ENCODE measurements at places on chromosomes 7 and 10. TPM values are rescaled to one million over a fixed set of nuclear protein-coding genes. Genes with fewer than 3 reads are reported as not detected.

UPK3B gene
- 5.0 TPM for total RNA-seq

HOXA13 gene
- not detected for total RNA-seq

DBNL gene
- 202 TPM for total RNA-seq

SEMA3D gene
- not detected for total RNA-seq

USP6NL gene
- 1.0 TPM for total RNA-seq

GLRX3 gene
- total RNA-seq: 95.0 TPM

GAD2 gene
- total RNA-seq: not detected

INHBA gene
- 1.1 TPM for total RNA-seq

CLDN15 gene
- 34.0 TPM for total RNA-seq

AZGP1 gene
- total RNA-seq: not detected

SCART1 gene
- 3.6 TPM for total RNA-seq

MYO3A gene
- not detected for total RNA-seq

LIPF gene
- total RNA-seq: not detected

SLIT1 gene
- 0.78 TPM for total RNA-seq

GRCh38 chr7:24971333-24972165 lies 8.4 kb downstream of the OSBPL3 start:
- H3K4me1 ChIP-seq: peaks cover 69% of the 10 kb centered on the region
- no peaks in the 10 kb centered on the region for H3K27me3 ChIP-seq
- DNase-seq: no peak

GRCh38 chr7:27243340-27244163 lies 950 bp downstream of the EVX1 start:
- H3K4me3 ChIP-seq: peak overlapping the region; percentile 59
- DNase-seq: no peak
- H3K27ac ChIP-seq: no peak overlapping the region
- H3K4me1 ChIP-seq: peaks cover 6% of the 10 kb centered on the region

DNA sequence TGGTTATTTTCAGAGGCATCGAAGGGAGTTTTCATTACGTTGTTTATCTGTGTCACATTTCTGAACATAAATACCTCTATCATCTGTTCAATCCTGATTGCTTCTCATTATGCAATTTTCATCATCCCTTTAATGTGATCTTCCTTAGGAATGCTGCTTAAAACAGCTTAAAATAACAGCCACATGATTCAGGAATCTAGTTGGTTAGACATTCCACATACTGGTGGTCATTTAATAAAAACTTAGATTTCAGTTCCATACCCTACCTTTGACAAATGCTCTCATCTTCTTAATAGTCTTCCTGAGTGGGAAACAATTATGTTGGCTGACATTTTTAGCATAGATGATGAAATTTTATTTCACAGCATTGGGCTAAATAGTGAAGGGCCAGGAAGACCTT lies 191.3 kb upstream of the CDCA7L start:
- peaks cover 10% of the 10 kb centered on the region for H3K27me3 ChIP-seq
- no peaks in the 10 kb centered on the region for H3K4me1 ChIP-seq
- no peak for DNase-seq
- no peak overlapping the region for H3K27ac ChIP-seq
- H3K4me3 ChIP-seq: no peak overlapping the region
- no peaks in the 10 kb centered on the region for H3K36me3 ChIP-seq

GRCh38 chr7:73599151-73599882 lies 20.9 kb upstream of the TBL2 start:
- no peaks in the 10 kb centered on the region for H3K36me3 ChIP-seq
- DNase-seq: no peak
- H3K27me3 ChIP-seq: peaks cover 11% of the 10 kb centered on the region
- H3K4me3 ChIP-seq: no peak overlapping the region
- no peak overlapping the region for H3K27ac ChIP-seq

DNA sequence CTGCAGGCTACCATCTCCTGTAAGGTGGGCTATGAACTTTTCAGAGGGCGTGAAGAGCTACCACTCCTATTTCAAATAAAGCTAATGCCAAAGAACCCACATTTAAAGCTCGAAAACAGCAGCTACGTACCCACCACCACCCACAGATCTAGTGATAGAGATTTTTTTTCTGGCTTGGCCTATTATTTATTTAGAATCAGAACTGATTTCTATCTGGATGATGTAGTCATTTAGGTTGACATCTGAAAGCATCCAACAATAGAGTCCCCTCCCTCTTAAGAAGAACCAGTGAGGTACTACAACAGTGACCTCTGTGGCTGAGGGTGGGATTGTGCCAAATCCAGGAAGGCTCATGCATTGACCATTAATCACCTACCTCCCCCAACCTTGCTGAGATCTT lies 113.8 kb upstream of the ADO start:
- H3K27ac ChIP-seq: peak overlapping the region; percentile 88
- no peaks in the 10 kb centered on the region for H3K27me3 ChIP-seq
- H3K4me3 ChIP-seq: peak overlapping the region; percentile 70
- H3K4me1 ChIP-seq: peaks cover 78% of the 10 kb centered on the region
- no peak for DNase-seq
- peaks cover 14% of the 10 kb centered on the region for H3K36me3 ChIP-seq

- peaks cover 39% of the 10 kb centered on the region for H3K4me1 ChIP-seq
- no peak for DNase-seq
- H3K36me3 ChIP-seq: peaks cover 6% of the 10 kb centered on the region
Observed at GRCh38 chr7:107746006-107746405, 2.1 kb downstream of the CBLL1 start.

DNA sequence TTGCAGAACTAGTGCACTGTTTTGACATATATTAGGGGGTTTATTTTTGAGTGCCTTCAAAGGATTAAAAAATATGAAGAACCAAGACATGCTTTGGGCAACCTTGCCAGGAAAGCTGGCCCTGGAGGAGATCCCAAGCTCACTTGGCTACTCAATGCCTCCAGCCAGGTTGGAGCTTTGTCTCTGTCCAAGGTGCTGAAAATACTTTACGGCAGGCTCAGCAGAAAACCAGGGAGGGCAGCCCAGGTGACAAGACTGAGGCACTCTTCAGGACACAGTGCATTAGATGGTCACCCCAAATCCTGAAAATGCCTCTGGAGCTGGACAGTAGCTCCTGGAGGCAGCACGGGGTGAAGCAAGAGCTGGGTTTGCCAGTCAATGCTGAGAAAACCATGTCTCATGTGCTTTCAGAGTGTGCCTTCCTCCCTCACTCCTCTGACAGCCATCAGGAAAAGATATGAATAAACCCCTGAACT lies 5.8 kb upstream of the KCNH2 start:
- no peak overlapping the region for H3K4me3 ChIP-seq
- no peak for DNase-seq
- H3K27me3 ChIP-seq: peaks cover 34% of the 10 kb centered on the region
- no peaks in the 10 kb centered on the region for H3K36me3 ChIP-seq
- H3K27ac ChIP-seq: no peak overlapping the region

DNA sequence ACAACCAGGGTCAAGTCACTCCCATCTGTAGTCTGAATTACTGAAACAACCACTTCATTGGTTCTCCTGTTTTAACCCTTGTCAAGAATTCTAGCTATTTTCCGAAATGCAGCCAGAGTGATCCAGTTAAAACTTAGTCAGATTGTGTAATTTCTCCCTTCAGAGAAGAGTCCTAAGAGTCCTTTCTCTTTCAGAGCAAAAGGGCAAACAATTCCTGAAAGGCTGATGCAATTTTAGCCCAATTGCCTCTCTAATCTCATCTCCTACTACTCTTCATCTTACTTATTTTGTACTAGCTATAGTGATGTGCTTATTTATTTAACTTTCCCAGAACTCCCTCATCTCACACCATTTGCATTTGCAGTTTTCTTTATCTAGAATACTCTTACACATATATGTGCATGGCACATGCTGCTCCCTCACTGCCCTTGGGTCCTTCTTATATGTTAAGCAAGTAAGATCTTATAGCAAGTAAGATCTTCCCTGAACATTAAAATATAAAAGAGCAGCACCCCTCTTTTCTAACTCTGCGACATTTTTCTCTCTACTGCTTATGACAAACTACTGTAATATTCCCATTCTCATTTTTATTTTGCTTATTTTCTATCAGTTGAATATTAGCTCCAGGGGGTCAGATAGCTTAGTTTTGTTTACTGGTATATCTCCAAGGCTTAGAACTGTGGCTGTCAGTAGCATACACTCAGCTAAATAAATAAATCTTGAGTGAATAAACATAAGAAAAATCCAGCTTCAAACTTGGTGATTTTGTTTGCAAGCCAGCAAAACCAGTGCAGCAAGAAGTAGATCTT lies 44.6 kb downstream of the HGF start:
- H3K36me3 ChIP-seq: no peaks in the 10 kb centered on the region
- H3K27me3 ChIP-seq: no peaks in the 10 kb centered on the region
- no peak overlapping the region for H3K27ac ChIP-seq
- H3K4me1 ChIP-seq: no peaks in the 10 kb centered on the region

GRCh38 chr7:2421943-2422310 lies 18.5 kb downstream of the CHST12 start:
- H3K36me3 ChIP-seq: no peaks in the 10 kb centered on the region
- H3K27ac ChIP-seq: no peak overlapping the region
- peaks cover 38% of the 10 kb centered on the region for H3K4me1 ChIP-seq
- no peak overlapping the region for H3K4me3 ChIP-seq
- no peaks in the 10 kb centered on the region for H3K27me3 ChIP-seq
- DNase-seq: no peak

- H3K4me3 ChIP-seq: no peak overlapping the region
- no peak overlapping the region for H3K27ac ChIP-seq
- no peaks in the 10 kb centered on the region for H3K27me3 ChIP-seq
- DNase-seq: no peak
Observed at GRCh38 chr7:3033136-3033535, 10.5 kb downstream of the CARD11 start.

DNA sequence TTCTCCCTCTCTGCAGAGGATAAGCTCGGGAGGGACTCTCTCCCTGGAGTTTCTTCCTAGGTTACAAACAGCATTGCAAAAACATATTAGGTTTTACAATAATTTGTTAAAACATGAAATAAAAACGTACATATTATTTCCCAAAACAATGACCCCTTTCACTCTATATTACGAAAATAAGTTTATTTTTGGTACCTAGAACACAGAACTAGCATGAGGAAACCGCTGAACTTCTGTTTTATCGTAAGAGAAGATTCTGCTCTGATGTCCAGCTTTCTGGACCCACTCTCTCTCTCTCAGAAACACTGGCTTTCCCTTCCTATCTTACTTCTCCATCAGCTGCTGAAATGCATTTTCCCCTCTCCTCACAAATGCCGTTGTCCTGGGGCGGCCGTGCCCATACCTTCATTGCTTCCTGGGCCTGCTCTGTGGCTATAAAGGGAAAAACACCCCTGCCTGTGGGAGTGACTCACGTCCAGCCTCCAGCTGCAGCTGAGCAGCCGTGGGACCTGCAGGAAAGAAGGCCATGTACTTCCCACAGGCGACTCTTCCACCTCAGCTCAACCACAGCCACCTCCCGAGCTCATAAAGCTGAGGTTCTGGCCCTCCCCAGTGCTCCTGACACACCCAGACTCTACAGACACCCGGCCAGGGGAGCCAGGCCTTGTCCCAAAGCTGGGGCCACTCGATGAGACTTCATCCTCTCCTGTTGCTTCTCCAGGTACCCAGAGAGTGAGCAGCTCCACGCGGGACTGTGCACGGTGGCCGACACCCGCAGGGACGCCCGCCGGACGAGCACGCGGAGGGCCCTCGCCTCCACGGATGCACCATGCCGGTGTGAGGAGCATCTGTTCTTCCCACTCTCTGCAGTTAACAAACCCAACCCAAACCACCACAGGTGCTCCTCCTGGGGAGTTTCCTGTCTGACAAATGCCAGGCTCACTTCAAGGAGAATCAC lies 3.1 kb downstream of the GPER1 start:
- no peak overlapping the region for H3K27ac ChIP-seq
- no peaks in the 10 kb centered on the region for H3K36me3 ChIP-seq
- no peaks in the 10 kb centered on the region for H3K27me3 ChIP-seq
- H3K4me3 ChIP-seq: no peak overlapping the region

GRCh38 chr10:73732426-73732825 lies 11.7 kb upstream of the SEC24C start:
- peak overlapping the region; percentile 59 for H3K4me3 ChIP-seq
- peaks cover 11% of the 10 kb centered on the region for H3K4me1 ChIP-seq
- no peak for DNase-seq
- H3K36me3 ChIP-seq: no peaks in the 10 kb centered on the region

- no peak for DNase-seq
- no peak overlapping the region for H3K27ac ChIP-seq
- H3K4me3 ChIP-seq: no peak overlapping the region
- no peaks in the 10 kb centered on the region for H3K27me3 ChIP-seq
Observed at GRCh38 chr7:75652788-75653187, 86.0 kb downstream of the HIP1 start.

Measured in natural killer cell treated with Interleukin-12 subunit alpha and Interleukin-12 subunit beta and Interleukin-15 and Interleukin-18, amount 100 ng/mL, for 72 hours (primary cell).